Fibroblast of the aortic adventitia (primary cell): ENCODE measurements at places on chromosomes 5 and 9.

DNA sequence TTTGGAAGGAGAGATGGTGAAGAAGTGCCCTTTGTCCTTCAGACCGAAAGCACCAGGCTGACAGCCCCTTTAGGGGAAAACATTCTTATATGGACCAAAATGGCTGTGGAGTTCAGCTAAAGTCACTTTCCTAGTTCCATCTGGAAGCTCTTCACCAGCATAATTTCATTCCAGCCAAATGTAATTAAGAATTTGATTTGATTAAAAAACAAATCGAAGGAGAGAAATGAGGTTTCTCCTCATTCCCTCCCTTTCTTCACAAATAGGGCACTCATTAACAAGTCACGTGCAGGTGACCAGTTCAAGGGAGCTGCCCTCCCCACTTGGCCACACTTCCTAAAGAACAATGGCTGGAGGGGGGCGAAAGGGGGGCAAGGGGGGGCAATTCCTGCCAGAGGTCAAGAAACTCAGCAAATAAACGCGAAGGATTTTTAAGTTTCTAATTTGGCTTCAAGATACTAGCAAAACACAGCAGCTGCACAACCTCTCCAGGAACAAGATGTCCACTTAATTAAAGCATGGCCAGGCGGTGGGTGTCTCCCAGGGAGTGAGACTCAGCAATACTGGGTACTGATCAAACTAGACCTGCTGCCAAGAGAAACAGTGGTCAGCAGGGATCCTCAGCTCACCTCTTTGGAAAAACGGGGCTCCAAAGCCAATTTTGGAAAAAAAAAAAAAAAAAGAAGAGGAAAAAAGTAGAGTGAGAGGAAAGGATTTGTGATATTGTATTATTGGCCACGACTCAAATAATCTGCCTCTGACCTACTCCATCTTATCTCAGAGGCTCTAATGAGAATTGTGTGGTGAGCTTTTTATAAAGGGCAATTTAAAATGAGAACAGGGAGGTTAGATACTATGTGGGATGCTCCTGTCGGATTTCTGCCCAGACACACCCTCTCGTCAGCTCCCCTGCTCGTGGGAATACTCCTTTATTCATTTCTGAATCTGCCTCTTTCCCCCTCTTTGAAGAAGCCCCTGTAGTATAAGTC is 254.3 kb downstream of the ZSWIM6 start:
- DNase-seq, result no peak

DNA sequence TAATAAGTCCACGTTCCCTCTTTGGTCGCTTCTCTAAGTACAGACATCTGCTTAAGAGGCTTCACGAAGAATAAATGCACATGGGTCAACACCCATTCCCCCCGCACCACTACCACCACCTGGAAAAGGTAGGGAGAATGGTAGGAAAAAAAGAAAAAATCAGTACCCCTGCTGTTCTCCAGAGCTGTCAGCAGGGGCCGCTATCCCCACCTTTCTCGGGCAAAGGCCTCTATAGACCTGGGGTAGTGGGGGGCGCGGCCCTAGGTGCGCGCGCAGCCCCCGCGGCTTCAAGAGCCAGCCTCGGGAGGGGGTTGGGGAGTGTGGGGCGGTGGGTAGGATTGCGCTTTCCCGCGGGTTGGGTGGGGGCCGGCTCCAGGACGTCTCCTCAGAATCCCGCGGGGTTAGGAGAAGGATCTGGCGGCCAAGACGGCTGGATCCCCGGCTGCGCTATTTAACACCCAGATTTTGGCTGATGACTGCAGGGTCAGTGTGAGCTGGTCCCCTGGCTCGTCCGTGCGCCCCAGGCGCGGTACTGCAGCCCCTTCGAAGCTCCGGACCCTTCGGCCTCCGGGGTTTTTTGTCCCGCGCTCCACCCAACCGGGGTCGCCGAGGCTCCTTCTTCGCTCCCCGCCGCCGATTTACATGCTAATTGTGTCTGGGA is 1.6 kb upstream of the SEMA6A start:
- peak; percentile 37 for DNase-seq

DNA sequence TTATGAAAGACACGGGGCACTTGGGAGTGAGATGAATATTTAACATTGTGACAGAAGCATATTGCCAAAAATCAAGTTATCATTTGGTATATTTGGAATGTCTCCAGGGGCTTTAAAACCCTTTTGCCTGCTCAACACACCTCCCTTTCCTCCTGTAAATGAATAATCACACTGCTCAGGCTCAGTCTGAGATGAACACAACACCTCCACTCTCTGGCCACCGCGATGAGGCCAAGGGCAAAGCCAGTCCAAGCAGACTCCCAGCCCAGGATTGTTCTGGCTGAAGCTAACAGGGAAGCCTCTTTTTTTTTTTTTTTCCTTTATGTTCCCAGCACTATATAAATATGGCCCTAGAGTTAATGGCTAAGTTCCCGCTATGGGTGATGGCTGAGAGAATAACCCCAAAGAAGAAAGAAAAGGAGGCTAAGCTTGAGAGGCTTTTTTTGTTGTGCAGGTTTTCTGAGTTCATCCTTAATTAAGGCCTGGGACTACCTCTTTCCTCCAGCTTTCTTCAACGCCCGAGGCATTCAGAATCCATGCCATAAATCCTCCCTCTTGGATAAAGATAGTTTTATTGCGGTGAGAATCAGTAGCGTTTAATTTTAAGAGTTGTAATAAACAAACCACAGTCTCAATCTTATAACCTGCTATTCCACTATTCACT is 10.5 kb upstream of the ERAP1 start:
- DNase-seq, result no peak

- DNase-seq, result no peak
These were observed 30.7 kb upstream of the IL31RA start for GRCh38 chr5:55820488-55820887.

DNA sequence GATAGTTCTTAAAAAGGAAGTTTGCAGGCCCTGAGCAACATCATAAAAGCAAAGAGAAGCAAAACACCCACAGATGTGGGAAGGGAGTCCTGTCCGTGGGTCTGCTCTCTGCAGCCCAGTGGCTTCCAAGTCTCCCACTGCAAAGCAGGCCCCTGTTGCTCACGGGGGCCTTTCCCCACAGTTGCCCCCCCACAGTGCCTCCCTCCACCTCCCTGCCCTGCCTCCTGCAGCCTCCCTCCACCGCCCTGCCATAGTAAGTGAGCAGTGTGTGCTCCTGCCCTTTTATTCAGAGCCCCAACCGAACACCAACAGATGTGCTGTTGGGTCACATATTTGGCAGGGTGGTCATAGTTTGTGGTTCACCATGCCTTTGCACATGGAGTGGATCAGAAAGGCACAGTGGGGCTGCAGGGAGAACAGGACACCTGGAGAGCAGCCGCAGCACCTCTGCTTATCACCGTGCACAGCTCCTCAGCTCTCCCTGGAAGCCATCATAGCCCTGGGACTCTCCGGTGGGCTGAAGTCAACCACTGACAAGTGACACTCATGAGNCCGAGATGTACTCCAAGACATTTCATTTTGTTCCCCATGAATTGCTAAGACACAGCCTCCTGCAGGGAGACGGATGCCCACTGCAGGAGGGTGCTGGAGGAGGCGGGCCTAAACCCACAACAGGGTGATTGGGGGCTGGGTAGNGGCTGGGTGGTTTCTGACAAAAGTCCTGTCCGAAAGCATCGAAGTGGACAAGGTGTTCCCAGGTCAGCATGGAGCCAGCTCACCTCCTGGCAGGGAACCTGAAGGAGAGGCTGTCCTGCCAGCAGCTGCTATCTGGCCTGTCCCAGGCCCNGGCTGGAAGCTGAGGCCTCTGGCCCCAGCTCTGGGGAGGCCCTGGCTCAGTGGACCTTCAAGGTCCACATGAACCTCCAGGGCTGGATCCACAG is 278.9 kb downstream of the GADD45G start:
- DNase-seq, result no peak

GRCh38 chr9:93465855-93466254 is 12.5 kb upstream of the FAM120AOS start:
- no peak for DNase-seq
